Jurkat, Clone E6-1 (cell line): ENCODE measurements at places on chromosomes 7 and 10.

- no peak for DNase-seq
These were observed 4.4 kb upstream of the SMIM30 start for GRCh38 chr7:113122744-113123143.

GRCh38 chr7:2716488-2716887, 28.5 kb downstream of the AMZ1 start:
- DNase-seq = no peak

DNA sequence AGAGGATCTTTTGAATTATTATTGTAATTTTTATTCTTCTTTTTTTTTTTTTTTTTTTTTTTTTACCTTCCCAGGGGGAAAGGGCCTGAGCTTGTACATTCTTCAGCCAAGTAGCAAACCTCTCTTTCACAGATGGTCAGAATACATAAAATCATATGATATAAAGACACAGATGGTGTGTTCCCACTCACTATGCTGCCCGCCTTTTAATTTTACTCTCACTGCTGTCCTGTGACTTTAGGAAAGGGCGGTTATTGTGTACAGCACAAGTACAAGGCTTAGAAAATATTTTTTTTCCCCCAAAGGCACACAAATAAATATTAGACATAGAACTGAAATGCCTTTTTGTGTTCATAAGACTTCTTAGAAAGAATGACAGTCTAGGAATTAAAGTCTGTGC, 213.6 kb downstream of the RPS24 start:
- DNase-seq = no peak

DNA sequence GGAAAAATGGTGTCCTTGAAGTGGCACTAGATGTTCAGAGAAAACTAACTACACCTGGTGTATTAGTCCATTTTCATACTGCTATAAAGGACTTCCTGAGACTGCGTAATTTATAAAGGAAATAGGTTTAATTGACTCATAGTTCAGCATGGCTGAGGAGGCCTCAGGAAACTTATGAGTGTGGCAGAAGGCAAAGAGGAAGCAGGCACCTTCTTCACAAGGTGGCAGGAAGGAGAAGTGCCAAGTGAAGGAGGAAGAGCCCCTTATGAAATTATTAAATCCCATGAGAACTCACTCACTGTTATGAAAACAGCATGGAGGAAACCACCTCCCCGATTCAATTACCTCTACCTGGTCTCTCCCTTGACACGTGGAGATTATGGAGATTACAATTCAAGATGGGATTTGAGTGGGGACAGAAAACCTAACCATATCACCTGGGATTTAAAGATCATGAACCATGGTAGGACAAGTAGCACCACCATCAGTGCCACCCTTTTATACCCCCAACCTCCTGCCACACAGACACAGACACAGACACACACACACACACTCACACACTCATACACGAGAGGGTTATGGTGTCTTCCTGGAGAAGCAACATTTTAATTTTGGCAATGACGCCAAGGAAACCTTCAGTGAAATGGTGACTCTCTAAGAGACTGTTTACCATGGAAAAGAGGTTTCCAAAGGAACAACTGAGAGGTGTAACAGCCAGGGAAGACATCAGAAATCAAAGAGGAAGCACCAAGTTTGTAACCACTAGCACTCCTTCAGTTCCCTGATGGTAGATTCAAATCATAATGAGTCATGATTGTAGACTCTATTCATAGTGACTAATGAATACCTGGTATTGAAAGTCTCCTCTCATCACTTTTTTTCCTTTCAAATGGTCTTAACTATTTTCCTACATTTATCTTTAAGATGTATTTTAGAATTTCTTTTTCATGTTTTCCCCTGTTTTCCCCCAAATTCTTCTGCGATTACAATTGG, 41.8 kb upstream of the WNT16 start:
- DNase-seq = no peak

- peak; percentile 22 for DNase-seq
These were observed 92.7 kb upstream of the GPR141 start for GRCh38 chr7:37590824-37591223.

DNA sequence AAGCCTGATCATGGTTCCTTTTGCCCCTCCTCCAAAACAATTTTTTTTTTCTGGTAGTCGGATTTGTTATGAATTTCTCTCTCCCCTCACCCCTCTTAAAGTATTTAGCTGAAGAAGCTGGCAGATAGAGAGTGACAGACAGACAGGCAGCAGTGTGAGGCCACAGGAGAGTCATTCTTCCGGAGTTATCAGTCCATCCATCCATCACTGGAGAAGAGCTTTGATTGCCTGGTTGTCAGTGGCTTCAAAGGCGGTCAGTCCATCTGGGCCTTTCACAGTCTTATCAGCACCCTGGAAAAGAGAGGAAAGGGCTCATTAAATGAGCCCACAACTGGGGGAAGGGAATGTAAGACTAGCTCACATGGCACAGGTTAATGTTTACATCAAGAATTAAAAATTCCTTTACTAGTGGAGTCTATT, 47.4 kb downstream of the MTPN start:
- no peak for DNase-seq

GRCh38 chr10:53898532-53898931, 902.5 kb downstream of the PCDH15 start:
- DNase-seq = no peak

- DNase-seq = no peak
These were observed 25.2 kb upstream of the COMTD1 start for GRCh38 chr10:75260990-75261389.

GRCh38 chr10:49605216-49605938, 4.7 kb upstream of the SLC18A3 start:
- DNase-seq = no peak

DNA sequence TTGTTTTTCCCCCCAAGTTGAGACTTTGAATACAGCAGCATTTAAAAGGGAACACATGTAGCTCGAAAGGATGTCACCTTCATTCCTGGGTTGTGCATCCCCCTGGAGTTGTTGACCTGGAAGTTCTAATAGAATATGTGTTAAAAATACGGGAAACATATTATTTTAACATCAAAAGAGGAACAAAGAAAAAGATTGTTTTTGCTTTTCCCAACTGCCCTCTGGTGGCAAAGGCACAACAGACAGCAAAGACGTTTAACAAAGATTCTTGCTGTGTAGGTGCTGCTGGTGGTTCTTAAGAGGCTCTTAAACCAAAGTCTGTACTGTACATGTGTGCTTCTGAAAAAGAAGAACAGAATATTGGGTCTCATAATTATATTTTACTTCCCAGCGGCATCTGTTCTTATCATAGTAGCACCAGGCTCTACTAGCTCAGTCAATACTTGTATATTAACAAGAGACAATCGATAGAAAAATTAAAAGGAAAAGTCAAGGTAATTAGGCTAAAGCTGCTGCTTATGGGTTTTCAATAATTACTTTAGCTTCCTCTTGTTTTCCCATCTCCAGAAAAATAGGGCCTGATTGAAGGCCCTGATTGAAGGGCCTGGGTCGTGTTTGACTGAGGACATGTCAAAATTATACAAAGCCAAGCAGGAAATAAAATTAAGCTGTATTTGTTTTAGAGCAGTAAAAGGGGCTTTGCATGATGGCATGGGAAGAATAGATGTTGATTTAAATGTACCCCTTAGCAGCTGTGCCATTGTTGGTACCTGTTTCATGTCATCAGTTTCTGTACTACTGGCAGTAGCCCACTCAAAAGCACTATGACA, 384.2 kb upstream of the LRGUK start:
- peak; percentile 66 for DNase-seq

GRCh38 chr7:88759230-88760135, at the start of gene ZNF804B:
ZNF804B (plus strand) TSS chr7:88759700; CDS start chr7:88759977, 277 bp downstream.
- DNase-seq = no peak

- peak; percentile 34 for DNase-seq
These were observed 711 bp downstream of the NAMPT start for GRCh38 chr7:106283831-106284713.

GRCh38 chr7:126589068-126589684, 663.6 kb downstream of the GRM8 start:
- DNase-seq = peak; percentile 23

DNA sequence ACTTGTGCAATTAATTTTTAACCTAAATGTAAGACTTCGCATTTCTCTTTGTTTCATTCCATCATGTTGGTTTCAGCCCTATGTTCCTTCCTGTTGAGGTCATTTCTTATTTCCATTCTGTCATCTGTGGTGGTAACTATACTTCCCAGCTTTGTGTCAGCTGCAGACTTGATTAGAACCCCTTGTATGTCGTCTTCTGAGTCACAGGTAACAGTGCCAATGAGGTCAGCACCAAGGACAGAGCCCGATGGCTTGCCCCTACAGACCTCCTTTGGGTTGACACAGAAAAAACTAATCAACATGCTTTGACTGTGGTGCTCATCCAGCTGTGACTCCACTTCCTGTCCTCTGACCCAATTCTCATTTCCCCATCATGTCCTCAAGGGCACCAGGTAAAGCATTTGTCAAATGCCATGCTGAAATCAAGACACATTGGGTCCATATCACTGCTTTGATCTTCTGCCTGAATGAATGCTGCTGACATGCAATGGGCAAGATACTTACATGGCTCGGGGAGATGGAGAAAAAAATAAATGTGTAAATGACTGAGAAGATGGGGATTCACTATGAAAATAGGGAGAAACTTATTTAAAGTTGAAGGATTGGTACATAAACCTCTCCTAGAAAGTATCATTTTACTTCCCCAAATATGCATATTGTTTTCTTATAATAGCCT, 25.6 kb upstream of the CRTAC1 start:
- peak; percentile 51 for DNase-seq

- no peak for DNase-seq
These were observed 91.8 kb downstream of the PTPRN2 start for GRCh38 chr7:158495786-158496185.

DNA sequence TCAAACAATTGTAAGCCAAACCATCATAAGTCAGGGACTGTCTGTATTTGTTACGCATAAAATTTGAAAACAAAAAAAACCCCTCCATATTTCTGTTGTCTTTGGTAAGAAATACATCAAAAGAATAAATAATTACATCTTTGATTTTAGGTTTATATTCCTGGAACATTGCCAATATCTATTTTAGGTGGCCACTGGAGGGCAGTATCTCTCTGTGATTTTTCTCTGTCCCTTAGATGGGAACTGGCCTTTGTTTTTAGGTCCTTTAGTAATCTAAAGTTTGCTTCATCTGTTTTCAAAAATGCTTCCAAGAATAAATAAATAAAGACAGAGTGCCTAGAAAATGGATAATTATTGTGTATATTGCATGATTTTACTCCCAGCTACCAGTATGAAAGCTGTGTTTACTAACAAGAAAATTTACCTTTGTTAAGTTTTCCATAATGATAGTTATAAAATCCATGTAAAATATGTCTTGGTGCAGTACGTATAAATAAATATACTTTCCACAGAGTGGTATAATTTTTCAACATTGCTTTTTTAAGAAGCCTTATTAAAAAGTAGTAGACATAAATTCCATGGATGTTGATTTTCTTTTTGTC, 64.2 kb downstream of the PHYHIPL start:
- DNase-seq = peak; percentile 28

DNA sequence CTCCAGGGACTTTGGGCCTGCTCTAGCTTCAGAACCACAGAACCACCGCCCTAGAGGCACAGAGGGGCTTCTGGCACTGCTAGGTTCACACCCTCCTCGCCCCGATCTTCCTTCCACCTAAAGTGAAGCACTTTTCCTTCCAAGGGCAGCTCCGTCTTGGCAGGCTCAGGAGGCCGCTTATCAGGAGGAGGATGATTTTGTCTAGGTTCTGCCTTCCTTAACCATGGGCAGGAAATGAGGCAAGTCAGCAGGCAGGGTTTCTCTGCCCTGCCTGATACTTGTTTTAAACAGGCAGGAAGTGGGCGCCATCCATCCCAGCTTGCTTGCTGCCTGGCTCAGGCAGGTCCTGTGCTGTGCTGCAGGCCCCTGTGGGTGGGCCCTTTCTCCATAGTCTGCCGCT, 8.3 kb upstream of the ATP6V0E2 start:
- peak; percentile 95 for DNase-seq

DNA sequence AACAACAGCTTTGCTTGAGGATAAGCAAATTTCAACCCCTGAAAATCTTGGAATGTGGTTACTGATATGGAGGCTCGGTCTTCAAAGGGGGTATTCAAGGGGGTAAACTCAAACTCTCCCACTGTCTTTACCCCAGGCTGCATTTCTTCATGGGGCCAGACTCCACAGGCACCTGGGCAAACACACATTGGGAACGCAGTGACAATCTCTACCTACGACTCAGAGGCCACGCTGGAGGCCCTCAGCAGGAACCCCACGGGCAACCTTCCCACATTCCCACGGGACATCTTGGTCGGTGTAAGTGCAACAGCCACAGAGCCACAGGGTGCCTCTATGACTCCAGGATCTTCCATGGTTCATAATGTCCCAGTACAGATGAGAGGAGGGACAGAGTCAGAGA, 2.2 kb upstream of the INSIG1 start:
- no peak for DNase-seq

DNA sequence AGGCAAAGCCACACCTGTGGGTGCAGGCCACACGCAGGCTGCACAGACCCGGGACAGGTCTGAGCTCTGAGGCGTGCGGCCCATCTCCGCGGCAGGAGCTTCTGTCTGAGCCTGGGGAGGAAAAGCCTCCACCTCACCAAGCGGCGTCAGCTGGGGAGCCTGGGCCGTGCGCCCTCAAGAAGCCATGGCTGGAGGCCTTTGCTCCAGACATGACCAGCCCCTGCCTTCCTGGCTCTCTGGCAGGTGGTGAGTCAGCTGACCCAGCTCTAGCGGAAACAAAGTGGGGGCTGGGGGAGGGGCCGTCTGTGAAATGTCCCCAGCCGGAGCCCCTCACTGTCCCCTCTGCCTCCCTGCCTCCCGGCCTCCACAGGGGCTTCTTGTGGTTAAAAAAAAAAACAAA, 12.5 kb downstream of the GPER1 start:
- no peak for DNase-seq
